ENCODE measurements at places on chromosomes 5 and 9.
A peak's percentile ranks its signal among the peaks of the same experiment; 100 is the strongest.

DNA sequence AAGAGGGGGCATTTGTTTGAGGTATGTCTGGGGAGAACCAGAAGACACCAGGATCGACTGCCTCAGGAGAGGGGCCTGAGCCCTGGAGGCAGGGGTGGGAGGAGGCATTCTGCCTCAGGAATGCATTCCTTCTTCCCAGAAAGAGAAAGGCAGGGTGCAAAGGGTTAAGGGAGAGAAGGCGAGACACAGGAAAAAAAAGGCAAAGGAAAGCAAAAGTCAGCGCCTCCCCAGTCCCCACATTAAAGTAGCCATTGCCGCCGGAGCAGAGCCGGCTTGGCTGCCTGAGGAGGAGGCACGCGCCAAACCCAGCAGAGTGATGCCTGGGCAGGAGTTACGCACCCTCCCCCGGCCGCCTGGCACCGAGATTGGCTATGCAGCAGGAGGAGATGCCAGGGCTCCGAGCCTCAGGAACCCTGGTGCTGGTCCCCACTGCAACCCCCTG is 123.8 kb upstream of the PHYKPL start:
- no peak for DNase-seq

DNA sequence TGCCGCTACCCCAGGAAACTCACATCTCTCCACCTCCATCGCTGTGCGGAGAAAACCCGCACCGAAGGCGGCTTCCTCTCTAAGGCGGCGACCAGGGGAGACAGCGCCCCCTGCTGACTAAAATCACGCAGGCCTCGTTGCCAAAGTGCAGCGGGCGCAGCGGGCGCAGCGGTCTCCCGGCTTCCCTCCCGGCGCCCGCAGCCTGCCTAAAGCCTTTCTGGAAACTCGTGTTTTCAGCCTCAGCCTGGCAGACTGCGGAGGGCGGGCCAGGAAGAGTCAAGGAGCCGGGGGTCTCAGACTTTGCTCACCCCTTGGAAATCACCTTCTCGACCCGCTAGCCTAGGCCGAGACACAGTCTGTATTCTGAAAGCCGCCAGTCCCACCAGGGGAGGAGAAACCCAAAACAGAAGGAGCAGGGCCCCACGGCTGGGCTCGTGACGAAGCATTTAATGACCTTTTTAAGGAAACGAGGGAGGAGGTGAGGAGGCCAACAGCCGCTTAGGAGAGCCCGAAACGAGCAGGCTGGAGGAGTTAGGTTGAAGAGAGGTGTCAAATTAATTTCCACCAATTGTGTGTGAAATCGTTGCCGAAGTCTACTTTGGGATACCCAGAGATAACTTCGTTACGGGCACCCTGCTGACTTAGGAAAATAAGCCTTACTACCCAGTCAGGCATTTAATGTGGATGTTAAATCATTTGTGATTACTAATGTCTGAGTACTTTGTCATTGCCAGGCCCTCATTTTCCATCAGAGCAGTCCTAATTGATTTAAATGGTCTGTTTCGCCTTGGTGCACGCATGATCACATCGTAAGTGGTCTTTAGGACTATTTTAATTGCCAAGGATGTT is 7.3 kb upstream of the FOXB2 start:
- DNase-seq, result no peak

- DNase-seq, result no peak
Measured at GRCh38 chr9:672851-673250, 168.6 kb upstream of the DMRT1 start.

DNA sequence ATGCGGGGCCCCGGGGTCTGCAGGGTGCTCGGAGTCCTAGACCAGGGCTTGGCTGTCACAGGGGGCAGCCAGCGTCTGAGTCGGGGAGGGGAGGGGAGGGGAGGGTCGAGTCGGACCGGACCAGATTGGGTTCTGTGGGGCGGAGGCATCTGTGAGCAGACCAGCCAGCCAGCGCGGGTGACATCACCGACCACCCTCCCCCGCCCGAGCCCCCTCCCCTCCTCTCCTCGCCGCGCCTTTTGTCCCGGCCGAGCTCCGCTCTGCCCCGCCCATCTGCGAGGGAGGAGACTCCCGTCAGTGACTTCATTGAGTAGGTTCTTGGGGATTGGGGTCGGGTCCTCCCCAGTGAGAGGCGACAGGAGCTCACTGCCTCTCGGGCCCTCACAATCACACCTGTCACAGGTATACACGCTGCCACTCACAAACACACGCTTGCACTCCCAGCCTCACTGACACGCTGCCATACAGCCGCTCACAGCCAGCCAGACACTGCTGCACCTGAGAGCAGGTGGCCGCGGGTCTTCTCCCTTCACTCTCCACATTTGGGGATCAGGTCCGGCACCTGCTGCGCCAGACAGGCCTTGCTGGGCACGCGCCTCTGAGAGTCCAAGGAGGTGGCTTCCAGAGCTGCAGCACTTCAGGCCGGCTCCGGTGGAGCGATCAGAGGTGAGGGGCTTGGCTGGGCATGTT is 546 bp downstream of the DNAJB5 start:
- peak; percentile 76 for DNase-seq

DNA sequence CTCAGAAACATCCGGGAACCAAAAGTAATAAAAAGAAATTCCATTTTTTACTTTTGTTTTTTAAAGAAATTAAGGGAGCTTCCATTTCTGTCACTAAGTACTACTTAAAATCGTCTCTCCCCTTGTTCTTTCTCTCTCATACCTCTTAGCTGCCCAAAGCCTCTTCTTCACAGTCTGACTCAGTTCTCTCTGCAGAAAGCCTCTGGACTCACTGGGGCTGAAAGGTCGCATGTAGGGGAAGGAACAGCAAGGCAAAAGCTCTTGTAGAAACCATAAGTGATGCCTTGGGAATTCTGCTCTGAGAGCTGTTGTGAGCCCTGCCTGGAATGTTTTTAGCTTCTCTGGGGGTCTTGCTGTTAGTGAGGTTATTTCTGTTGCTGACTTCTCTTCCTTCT is 100.8 kb upstream of the RANBP3L start:
- no peak for DNase-seq

- DNase-seq, result no peak
Measured at GRCh38 chr9:99108131-99108530, 3.2 kb downstream of the TGFBR1 start.

DNA sequence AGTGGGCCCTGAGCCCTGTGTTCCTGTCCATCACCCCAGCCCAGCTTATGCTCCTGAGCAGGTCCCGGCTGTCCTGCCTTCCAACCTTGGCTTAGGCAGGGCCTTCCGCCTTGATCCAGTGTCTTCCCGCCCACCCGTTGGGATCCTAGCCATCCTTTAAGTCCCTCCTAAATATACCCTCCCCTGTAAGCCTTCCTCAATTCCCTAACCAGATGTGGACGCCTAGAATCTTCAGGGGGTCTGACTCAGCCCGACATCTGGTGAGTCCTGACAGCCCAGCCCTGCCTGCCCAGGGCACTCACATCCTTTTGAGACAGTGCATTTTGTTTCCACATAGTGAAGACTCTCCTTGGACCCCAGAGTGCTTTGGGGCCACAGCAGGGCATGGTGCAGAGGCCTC is 23.7 kb downstream of the SLC6A7 start:
- no peak for DNase-seq

- DNase-seq, result no peak
Measured at GRCh38 chr9:93301291-93301811, 117.4 kb downstream of the WNK2 start.

- no peak for DNase-seq
Measured at GRCh38 chr9:136728548-136729123, 14.1 kb downstream of the LCN10 start.

GRCh38 chr9:97924386-97924785 is 2.1 kb upstream of the TRMO start:
- no peak for DNase-seq

DNA sequence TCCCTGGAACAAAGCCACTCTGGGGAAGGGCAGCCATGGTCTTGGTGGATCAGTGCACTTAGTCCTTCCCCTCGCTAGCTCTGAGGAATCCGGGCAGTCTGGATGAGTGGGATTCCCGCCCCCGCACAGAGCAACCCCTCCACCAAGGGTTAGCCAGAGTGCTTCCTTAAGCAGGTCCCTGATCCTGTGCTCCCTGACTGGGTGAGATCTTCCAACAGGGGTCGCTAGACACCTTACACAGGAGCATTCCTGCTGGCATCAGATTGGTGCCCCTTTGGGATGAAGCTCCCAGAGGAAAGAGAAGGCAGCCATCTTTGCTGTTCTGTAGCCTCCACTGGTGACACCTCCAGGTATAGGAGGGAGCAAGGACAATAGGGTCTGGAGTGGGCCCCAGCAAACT is 228.8 kb downstream of the AP3B1 start:
- DNase-seq, result no peak

GRCh38 chr9:15475923-15476536 is 34.7 kb downstream of the PSIP1 start:
- DNase-seq, result no peak

DNA sequence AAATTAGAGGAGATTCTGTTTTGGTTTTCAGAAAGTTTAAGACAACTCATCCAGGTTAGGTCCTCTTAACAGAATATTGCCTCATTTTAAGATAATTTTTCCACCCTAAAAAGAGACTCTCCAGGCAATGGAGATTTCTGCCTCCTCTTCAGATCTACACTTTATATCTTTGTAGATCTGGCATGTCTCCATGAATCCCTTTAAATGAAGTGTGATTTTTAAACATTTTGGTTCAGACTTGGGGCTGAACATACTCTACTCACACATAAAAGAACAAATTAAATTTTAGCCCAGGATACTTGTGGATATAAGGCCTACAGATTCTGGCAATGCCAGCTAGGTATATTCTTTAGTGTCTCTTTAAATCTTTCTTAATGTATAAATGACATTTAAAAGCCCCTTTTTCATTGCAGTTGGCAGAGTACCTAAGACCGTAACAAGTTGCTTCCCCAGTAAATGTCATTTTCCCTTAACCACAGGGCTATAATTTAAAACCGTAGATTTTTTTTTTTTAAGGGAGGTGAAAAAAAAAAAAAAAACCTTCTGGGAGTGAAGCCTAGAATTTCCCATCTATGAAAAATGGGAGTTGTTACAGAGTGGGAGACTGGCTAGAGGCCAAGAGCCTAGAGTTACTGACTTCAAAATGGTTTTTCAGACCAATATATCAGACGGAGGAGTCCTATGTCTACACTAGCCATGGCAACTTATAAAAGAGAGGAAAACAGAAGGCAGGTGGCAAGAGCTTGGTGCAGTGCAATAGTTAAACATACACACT is 207.8 kb upstream of the TARS1 start:
- peak; percentile 44 for DNase-seq

DNA sequence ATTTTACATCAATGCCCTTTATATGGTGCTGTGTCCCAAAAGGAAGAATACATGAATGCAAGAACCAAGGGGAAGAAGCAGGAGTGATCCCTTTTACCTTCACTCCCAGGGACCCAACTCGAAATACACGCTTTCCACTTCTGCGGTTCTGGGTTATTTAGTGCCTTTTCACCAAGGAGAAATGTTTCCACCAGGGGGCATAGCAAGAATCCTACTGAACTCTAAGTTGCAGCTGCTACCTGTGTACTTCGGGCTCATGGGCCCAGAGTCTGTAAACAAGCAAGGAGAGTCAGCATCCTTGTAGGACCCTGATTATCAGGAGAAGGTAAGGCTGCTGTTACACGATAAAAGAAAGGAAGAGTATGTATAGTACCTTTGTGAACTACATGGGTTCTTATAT is 45.7 kb downstream of the DPYSL3 start:
- DNase-seq, result no peak

- no peak for DNase-seq
Measured at GRCh38 chr5:165201771-165202518, 1696.5 kb downstream of the MAT2B start.

GRCh38 chr5:39420482-39421145 is 4.2 kb downstream of the DAB2 start:
- no peak for DNase-seq

- no peak for DNase-seq
Measured at GRCh38 chr9:137019891-137020683, 8.0 kb downstream of the ABCA2 start.

DNA sequence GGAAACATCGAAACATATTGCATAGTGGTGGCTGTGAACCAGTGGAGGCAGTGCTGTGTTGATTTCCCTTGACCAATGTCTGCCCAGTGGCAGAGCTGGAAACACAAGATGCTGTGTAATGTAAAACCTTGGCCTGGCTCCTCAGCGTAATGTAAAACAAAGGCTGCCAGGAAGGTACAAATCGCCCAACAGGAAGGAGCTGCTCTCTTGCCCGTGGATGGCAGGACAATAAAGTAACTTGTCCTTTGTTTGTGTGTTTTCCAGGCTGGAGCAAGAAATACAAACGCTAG is 143.4 kb downstream of the PALM2AKAP2 start:
- no peak for DNase-seq

DNA sequence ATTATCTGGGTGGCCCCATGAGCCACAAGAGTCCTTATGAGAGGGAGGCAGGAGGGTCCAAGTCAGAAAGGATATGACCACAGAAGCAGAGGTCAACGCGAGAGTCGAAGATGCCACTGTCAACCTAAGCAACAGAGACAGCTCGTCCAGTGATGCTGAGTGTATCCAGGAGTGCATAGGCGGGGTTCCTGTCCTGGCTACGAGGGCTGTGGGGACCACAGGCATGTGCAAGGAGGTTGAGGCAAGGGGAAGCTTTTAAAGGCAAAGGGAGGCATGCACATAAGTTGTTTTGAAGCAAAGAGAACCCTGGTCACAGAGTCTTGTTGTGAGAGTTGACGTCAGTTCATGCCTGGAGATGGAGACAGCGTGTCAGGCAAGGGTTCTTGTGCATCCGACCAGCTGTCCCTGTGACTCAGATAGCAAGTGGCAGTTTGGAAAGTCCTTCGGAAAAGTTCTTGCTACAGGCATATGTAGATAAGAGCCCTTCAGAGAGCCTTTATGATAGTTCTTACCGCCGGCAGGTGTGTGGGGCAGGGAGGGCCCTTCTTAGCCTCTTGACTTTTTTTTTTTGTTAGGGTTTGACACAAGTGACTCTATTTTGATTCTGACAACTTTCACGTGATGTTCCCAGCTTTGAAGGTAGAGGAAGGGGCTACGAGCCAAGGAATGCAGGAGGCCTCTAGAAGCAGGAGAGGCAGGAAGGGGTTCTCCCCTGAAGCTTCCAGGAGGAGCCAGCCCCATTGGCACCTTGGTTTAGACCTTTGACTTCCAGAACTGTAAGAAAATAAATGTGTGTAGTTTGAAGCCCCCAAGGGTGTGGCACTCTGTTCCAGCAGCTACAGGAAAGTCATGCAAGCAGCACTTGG is 66.0 kb upstream of the FCN1 start:
- no peak for DNase-seq

DNA sequence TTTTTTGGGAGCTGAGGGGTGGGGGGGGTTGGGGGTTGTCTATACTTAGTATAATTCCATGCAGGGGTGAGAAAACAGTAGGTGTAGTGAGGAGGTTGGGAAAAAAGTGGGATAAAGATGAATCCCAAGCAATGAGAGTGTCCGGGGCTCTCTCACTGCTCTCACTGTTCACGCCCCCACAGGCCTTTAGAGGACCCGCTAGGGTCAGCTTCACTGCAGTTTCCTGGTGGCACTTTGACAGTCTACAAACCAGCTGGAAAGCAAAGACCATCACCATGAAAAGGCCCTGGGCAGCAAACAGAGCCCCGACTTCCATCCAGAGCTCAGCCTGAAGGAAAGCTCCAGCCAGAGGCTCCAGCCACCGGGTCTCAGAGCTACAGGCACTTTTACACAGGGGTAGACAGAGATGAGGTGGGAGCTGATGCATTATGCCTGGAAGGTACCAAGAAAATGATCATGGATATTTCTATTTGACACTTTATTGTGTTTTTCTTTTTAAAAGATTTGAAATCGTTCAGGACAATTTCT is 355.1 kb downstream of the ADAMTS6 start:
- no peak for DNase-seq

GRCh38 chr9:4862506-4863250 is 69.9 kb downstream of the RCL1 start:
- DNase-seq, result no peak
